ENCODE measurements at places on chromosomes 11 and 22.

DNA sequence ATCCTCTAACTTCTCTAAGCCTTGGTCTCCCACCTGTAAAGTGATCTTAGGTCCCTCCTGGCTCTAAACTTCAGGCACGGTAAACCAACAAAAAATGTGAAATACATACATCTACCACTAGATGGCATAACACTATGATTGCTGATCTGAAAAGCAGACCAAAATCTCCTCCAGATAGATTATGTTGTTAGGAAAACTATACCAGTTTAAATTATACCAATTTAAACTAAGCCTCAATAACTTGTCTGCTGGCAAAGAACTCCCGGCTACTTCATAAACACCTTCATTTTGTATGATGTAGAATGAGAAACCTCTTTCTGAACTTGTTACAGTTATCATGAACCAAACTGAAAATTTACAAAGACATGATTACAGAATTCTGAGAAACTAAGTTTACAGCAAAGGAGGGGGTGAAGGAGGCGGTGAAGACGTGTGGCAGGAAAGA lies 85.9 kb downstream of the SBF2 start:
- DNase-seq, result no peak

DNA sequence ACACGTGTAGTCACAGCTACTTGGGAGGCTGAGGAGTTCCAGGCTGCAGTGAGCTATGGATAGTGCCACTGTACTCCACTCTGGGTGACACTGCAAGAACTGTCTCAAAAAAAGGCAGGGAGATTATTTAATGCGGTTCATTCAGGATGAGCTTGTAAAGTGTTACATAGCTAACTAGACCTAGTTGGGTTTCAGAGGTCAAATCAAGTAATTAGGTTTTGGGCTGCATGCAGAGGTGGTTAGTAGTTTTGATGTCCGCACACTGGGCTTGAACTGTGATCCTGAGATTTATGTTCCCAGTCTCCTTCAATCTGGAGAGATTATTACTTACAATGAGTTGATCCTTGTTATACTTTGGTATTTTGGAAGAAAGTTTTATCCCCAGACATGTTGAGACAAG lies 2.1 kb upstream of the RBM4 start:
- no peak for DNase-seq

DNA sequence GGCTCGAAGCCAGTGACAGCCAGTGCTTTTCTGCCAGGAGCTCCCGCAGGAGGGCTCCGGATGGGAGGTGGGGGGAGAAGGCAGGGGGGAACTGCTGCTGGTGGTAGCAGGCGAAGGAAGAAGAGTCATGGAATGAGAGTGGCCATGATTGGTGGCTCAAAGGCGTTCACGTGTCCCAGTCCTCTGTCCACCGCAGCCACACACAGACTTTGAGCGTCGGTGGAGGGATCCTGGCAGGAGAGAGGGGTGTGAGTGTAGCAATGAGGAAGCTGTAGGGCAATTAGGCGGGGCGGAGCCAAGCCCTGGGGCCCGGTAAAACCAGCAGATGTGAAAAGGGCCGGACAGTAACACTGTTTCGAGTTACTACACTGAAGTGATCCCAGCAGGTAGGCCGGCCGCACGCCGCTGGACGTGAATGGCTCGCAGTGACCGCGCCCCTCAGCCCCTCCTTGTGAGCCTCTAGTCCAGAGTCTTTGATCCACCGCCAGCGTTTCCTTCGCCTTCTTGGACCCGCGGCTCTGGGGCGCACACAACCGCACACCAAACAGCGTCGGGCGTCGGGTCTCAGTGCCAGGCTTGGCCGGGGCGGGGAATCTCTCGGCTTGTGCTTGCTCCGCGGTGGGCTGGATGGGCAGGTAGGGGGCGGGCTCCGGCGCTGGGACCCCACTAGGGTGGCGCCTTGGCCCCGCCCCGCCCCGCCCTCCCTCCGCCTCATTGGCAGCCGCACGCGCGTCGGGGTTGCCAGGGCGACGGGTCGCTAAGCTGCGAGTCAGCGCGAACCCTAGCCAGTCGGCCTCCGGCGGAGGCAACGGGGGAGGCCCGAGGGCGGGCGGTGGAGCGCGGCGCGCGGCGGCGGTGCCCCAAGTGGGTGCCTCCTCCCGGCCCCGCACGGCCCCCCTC lies at the start of gene LRRC10B:
LRRC10B (plus strand) TSS at position 788 of the 900 bp plus-strand sequence. CDS start 250 bp downstream, outside the sequence.
- peak; percentile 59 for DNase-seq

GRCh38 chr22:47213571-47214230 lies 451.3 kb downstream of the TBC1D22A start:
- peak; percentile 59 for DNase-seq

DNA sequence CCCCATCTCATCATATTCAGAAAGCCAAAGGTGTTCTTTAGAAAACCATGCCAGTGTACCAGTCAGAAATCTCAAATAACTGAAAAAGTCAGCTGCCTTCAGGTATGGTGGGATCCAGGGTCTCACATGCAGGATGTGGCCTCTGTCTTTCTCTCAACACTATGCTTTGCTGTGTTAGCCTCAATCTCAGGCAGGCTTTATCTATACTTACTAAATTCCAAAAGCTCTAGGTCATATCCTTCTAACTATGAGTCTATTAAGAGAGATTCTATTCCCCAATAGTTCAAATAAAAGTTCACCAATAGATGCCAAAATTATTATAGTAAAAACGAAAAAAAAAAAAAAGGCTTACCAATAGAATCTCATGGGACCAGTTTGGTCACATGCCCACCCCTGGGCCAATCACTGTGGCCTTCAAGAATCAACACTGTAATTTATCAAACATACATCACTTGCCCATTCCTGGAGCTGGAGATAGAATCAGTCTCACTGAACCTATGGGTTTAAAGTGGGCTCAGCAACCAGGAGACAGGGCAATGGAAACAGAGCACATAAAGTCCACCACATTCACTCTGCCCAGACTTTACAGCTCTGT lies 38.0 kb upstream of the APLNR start:
- no peak for DNase-seq

Data from activated CD8-positive, alpha-beta memory T cell treated with anti-CD3 and anti-CD28 coated beads, Interleukin-2, amount 10 ng/mL, durations not matched to agents 7 days and 5 days (primary cell).